ENCODE measurements at places on chromosomes 1 and 21.
A peak's percentile ranks its signal among the peaks of the same experiment; 100 is the strongest.

DNA sequence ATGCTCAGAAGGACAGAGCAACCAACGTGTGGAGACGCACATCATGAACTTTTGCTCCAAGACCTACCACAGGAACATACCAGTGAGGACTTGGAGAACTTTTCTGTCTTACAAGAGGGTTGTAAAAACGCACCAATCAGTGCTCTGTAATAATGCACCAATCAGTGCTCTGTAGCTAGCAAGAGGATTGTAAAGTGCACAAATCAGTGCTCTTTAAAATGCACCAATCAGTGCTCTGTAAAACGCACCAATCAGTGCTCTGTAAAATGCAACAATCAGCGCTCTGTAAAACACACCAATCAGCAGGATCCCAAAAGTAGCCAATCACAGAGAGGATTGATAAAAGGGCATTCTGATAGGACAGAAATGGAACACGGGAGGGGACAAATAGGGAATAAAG, 40.4 kb upstream of the SPAG17 start:
- no peak for DNase-seq

GRCh38 chr1:94258873-94259331, 21.5 kb upstream of the ARHGAP29 start:
- DNase-seq = no peak

DNA sequence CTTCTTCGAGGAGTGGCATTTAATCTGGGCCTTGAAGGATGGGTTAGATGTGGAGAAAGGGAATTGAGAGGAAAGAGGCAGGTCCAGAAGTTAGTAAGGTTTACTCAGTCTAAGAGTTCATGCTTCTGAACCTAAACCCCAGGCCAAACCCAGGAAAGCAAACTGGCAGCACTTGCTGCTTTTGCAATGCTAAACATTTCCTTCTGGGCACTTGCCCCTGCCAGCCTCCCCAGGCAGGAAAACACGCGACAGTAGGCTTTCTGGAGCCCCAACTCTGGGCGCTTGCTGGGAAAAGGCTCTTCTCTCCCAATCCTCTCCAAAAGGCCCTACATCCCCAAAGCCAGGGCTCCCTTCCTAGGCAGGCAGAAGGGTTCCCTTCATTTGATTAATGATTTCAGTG, 2.5 kb downstream of the OLFML2B start:
- no peak for DNase-seq

GRCh38 chr1:29749024-29749945, 513.0 kb downstream of the PTPRU start:
- DNase-seq = no peak

DNA sequence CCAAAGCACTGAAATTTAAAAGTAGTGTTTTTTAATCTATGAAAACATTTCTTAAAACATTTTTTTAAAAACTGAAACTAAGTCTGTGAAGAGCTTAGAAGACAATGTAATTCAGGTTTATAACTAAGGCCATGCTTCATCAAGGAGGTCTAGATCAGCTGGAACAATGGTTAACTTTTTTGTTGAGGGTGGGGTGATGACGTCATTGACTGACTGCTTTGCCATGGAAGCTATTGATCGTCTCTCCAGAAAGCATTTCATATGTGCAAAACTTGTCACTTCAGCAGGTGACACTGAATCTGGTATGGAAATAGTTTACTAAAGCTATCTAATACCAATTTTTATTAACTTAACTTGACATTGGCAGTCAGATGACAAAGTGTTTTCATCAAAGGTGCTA, 21.0 kb downstream of the RAVER2 start:
- DNase-seq = no peak

GRCh38 chr1:207873055-207873890, 37.7 kb downstream of the CD34 start:
- DNase-seq = peak; percentile 92

- DNase-seq = no peak
Observed at GRCh38 chr1:38527373-38527966, 332.1 kb downstream of the RRAGC start.

- peak; percentile 81 for DNase-seq
Observed at GRCh38 chr1:220690140-220691052, at the start of gene C1orf115. TSS of gene C1orf115 (plus strand) at chr1:220690363. CDS start at chr1:220690403, 40 bp downstream.

- no peak for DNase-seq
Observed at GRCh38 chr1:6577831-6578525, 1.8 kb upstream of the ZBTB48 start.

DNA sequence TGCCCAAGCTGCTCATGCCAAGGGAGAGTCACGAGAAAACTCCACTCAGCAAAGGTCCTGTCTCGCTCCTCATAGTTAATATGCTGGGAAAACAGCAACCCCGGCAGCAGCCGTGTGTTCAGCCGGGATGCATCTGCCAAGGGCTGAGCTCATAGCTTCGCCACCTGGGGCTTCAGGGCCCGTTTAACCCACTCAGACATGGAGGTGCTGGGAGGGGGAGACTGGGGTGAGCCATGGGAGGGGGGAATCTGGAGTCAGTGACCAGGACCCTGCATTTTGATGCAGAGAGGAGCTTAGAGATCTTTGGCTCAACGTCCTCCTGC, 283.4 kb downstream of the PTPRU start:
- DNase-seq = no peak

DNA sequence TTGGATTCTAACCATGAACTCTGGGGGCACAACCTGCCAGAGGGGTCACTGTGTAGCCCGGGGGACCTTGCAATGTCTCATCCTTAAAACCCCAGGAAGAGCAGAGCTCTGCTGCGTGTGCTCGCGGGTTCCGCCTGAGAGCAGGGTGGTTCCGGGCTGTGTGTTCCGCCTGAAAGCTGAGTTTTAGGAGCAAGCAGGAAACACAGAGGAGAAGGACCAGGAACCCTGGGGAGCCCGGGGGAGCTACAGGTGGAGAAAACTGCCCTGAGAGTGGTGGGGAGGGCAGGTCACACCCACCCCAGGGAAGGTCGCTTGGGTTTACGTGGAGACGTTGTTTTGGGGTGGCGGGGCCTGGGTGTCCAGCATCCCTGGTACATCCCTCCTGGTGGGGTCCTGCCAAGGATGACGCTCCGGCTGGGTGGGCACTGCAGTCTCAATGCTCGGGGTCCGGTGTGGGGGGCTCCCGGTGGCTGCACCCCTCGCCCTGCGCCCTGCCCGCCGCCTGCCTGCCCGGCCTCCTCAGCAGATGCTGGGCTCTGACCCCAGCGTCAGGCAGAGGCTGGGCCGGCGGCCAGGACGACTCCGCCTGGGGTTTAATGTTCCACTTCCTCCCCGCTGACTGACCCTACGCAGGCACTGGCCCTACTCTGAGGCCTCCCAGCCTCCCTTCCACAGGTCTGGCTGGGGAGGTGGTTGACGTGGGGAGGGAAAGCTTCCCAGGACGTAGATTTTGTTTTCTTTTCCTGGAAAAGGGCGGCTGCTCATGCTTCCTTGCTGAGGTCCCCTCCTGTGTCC, 17.3 kb upstream of the C1orf159 start:
- no peak for DNase-seq

- no peak for DNase-seq
Observed at GRCh38 chr1:27687906-27688305, 15.9 kb upstream of the IFI6 start.

DNA sequence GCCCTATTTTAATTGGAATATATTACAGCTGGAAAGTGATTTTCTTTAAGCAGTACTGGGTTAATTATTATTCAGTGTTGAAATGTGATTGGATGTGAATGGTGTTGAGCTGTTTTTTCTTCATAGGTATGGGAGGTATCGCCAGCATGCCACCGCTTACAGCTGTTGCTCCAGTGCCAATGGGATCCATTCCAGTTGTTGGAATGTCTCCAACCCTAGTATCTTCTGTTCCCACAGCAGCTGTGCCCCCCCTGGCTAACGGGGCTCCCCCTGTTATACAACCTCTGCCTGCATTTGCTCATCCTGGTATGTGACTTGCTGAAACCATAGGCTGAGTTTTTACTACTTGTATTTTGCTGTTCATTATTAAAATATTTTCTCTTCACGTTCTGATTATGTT, 107.7 kb downstream of the ITSN1 start:
- no peak for DNase-seq

DNA sequence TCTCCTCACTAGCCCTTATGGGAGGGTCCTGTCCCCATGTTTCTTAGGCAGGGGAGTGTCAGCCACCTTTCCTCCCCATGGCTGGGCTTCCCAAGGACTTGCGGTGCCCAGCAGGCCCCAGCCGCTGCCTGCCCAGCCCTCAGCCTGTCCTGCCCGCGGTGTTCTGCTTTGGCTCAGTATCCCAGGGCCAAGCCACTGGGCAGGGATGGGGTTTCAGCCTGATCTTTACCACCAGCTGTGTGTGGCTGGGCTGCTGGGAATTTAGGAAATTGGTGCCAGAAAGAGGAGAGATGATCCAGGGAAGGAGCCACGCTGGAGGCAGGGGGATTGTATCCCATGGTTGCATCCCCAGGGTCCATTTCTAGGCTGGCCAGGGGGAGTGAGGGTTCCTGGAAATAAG, 6.9 kb upstream of the IGFN1 start:
- no peak for DNase-seq

GRCh38 chr1:240115831-240116230, 24.1 kb downstream of the FMN2 start:
- no peak for DNase-seq

- DNase-seq = no peak
Observed at GRCh38 chr1:14273811-14274210, 324.7 kb upstream of the KAZN start.

DNA sequence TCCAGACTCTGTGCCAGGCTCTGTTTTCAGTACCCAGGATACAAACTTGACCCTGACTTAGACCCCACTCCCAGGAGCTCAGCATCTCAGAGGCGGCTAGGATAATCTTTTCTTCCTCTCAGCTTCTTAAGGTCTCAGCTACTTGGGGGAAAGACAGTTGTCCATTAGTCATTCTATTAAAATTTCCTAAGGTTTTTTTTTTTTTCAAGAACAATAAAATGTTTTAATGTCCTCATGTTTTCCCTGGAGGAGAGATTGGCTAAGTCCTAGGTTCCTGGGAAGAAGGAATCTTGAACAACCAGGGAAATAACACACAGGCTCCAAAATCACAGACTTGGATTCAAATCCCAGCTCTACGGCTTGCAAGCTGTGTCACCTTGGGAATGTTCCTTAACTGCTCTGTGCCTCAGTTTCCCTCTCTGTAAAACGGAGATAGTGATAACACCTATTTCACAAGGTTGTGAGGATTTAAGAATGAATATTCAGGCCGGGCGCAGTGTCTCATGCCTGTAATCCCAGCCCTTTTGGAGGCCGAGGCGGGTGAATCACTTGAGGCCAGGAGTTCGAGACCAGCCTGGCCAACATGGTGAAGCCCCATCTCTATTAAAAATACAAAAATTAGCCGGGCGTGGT, 33.0 kb downstream of the CDK18 start:
- no peak for DNase-seq

DNA sequence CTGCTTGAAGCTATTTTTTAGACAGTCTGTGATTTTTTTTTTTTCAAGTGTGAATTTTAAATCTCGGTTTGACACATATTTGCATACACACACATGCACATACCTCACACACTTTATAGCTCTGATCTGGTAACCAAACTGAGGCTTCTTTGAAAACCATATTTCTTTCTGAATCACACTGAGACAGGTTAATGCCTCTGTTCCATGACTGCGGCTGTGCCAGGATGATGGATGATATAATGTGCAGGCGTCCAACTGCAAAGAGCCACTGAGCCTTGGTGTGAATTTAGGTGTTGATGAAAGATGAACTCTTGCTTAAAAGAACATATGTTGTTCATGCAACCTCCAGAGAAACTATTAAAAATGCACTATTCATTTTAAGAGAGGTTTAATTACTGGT, 504.0 kb upstream of the OLFM3 start:
- no peak for DNase-seq

GRCh38 chr1:199858171-199858570, 169.3 kb upstream of the NR5A2 start:
- DNase-seq = no peak

- DNase-seq = peak; percentile 27
Observed at GRCh38 chr1:156693848-156694689, 11.3 kb downstream of the CRABP2 start.

DNA sequence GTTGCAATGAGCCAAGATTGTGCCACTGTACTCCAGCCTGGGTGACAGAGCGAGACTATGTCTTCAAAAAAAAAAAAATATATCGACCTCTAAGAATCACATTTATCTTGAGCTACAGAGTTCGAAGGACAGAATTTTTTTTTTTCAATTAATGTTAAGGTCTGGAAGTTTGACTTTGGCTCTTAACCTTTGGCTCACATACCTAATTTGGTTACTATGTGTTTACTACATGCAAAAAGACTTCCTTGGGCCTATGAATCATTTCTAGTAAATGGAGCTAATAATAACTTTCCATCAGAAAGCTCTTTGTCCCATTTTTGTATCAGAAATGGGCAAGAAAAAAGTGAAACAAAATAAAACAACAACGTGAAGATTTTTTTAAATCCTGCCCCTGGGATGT, 351.2 kb downstream of the SMYD3 start:
- DNase-seq = no peak

DNA sequence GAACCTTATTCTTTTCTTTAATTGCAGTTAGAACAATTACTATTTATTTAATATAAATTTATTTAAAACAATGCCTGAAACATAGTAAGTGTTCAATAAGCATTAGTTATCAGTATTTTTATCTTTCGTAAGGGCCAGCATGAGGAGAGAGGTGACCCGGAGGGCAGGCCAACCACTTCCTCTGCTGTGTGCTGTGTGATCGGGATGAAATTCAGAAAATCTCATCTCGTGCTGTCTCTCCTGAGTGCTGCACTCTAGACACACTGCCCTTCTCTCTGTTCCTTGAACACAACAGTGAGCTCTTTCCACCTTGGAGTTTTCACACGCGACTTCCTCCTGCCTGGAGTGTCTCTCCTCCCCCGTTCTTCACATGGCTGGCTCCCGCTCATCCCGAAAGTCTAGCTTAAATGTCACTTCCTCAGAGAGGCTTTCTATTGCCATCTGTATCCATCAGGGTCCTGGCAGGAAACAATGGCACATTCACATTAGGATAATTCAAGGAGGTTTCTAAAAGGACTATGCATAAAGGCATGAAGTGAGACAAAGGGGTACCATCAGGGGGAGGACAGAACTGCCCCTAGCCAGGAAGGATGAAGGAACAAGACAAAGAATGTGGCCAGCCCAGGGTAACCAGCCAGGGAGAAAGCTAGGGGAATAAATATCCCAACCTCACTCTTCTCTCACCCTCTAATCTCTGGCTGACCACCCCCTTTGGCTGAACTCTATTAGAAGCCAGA, 142.6 kb upstream of the GJB5 start:
- no peak for DNase-seq

GRCh38 chr1:213110349-213111300, 59.6 kb downstream of the RPS6KC1 start:
- no peak for DNase-seq

DNA sequence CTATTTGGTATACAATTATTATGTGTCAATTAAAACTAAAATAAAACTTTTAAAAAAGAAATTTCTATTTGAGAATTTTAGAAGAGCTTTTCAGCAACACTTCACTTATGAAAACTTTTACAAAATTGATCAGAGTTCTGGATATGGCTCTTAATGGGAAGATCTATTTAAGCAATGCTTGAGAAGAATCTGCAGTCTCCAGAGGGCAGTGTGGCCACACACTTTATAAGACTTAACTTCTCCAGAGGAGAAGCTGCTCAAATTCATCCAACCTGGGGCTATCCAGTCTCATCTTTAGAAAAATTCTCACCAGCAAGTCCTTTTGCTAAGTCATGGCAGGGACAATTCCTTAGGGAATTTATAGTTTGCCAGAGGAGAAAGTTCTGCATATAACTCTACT, 25.2 kb upstream of the AGO1 start:
- peak; percentile 47 for DNase-seq

- DNase-seq = no peak
Observed at GRCh38 chr1:173639102-173639501, 4.0 kb downstream of the TEX50 start.

All from KBM-7 (cell line).